ENCODE measurements at places on chromosomes 2 and 18.

- DNase-seq, result no peak
These were observed 281.5 kb downstream of the AFF3 start for GRCh38 chr2:99860720-99861375.

GRCh38 chr2:131039535-131039907, 53.7 kb downstream of the FAM168B start:
- DNase-seq, result no peak

GRCh38 chr2:11023326-11024258, 111.9 kb downstream of the KCNF1 start:
- DNase-seq, result no peak

- DNase-seq, result no peak
These were observed 225.2 kb upstream of the SPOPL start for GRCh38 chr2:138276339-138276738.

DNA sequence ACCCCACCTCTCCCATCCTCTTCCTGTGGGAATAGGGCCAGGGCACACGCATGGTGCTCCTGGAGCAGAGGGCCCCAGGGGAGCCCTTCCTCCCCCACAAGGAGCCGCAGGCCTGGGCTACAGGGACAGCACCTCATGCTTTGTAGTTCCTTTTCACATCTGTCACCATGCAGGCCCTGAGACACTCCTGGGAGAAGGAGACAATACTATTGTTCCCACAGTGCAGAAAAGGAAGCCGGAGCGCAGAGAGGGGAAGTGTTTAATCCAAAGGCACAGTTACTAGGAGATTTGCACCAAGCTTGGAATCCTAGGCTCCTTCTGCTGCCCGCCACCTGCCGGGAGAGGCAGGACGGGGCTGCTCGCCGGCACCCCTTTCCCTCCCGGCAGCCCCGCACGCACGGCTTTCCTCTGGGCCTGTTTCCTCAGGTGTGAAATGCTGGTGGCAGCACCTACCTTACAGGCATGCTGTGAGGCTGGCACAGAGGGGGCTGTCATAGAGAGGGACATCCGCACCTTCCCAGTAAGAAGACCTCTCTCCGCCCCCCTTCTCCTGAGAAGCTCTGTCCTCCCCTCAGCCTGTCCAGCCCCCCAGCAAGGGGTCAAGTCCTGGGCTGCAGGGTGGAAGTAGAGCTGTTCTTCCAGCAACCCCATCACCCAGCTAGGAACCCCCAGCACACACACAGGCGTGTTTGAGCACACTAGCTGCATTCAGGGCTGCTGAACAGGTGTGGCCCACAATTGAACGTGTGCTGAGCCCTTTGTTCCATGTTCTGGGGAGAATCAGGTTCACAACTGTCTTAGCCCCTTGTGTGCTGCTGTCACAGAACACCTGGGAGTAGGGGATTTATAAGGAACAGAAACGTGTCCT, 62.6 kb downstream of the SMAD7 start:
- DNase-seq, result no peak

- no peak for DNase-seq
These were observed 36.5 kb downstream of the POLR1A start for GRCh38 chr2:86069091-86069685.

GRCh38 chr2:234352270-234352669, 144.6 kb downstream of the ARL4C start:
- DNase-seq, result no peak

- no peak for DNase-seq
These were observed 148.6 kb downstream of the COPS8 start for GRCh38 chr2:237234268-237234667.

GRCh38 chr2:16578081-16578480, 87.6 kb downstream of the CYRIA start:
- DNase-seq, result no peak

- DNase-seq, result peak; percentile 7
These were observed 13.2 kb downstream of the SERPINE2 start for GRCh38 chr2:224025874-224026273.

DNA sequence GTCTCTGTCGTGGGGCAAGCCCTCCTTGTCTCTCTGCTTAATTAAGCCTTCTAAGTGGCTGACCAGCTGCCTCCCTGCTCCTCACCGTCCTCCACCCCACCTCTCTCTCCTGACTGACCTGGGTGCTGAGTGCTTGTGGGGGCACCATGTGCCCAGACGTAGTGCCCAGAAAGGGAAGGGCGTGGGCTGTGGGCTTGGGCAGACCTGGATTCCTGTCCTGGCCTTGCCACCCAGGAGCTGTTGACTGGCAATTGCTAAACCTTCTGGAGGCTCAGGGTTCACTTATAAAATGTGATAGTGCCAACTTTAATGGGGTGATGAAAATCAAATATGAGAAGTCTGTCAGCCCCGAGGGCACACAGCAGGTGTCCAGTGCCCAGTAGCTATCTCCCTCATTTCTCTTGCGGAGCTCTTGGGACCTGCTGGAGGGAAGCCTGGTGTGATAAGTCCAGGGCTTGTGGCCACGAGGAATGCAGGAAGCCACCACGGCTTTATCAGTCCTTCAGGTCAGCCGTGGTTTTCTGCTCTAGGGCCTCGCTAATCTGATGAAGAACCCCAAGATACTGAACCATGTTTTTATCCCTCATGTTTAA, 22.0 kb upstream of the INHBB start:
- no peak for DNase-seq

- DNase-seq, result no peak
These were observed 183.4 kb upstream of the CDH7 start for GRCh38 chr18:65567372-65567771.

DNA sequence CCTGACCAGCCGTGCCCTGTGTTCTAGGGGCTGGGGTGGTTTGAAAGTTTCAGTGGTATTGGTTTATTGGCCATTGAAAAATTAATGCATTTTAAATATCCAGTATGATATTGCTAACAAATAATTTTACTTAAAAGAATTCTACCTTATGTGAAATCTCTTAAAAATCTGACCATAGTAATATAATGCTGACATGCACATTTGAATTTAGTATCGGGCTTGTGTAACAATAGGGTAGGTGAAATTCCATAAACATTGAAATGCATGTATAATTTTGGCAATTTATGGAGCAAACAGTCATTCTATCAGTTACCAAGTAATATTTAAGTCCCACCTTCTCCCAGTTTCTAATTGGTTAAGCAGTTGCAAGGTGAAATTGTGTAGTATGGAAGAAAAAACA, 170.5 kb downstream of the DCDC2C start:
- no peak for DNase-seq

- no peak for DNase-seq
These were observed 237.7 kb downstream of the IRS1 start for GRCh38 chr2:226561962-226562361.

DNA sequence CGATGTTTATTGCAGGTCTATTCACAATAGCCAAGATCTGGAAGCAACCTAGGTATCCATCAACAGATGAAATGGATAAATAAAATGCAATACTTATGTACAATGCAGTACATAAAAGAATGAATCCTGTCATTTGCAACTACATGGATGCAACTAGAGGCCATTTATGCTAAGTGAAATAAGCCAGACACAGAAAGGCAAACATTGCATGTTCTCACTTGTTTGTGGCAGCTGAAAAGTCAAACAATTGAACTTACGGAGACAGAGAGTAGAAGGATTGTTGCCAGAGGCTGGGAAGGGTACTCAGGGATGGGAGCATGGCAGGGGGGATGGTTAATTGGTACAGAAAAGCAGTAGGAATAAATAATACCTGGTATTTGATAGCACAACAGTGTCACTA, 563.9 kb downstream of the TMX3 start:
- no peak for DNase-seq

GRCh38 chr18:21769206-21769605, 28.6 kb downstream of the MIB1 start:
- no peak for DNase-seq

DNA sequence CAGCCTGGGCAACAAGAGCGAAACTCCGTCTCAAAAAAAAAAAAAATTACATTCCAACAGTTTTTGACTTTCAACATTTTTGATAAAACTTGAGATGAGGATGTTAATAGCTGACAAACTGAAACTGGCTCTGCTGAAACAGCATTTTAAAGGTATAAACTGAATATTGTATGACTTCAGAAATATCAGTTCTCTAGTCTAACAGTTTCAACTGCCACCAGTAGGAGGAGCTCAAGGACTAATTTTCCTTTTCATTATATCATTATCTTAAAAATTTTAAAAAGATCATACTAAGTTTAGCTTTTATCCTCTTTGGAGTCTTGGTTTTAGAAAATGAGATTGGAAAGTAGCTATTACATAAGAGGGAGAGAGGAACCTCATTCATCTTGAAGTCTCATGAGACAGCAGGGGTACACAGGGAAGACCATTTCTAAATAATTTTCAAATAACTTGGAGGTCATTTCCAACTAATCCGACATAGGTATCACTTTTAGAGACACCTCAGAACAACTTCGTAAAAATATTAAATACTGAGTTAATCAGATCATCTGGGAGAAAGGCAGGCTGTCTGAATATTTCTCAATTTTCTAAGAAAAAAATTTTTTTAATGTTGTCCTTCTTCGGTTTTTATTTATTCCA, 37.6 kb upstream of the MCM6 start:
- peak; percentile 6 for DNase-seq

- no peak for DNase-seq
These were observed 770.7 kb upstream of the ID2 start for GRCh38 chr2:7911196-7911595.

- no peak for DNase-seq
These were observed 76.1 kb upstream of the ETAA1 start for GRCh38 chr2:67320861-67321587.

- DNase-seq, result no peak
These were observed 24.8 kb downstream of the GALM start for GRCh38 chr2:38690499-38691420.

DNA sequence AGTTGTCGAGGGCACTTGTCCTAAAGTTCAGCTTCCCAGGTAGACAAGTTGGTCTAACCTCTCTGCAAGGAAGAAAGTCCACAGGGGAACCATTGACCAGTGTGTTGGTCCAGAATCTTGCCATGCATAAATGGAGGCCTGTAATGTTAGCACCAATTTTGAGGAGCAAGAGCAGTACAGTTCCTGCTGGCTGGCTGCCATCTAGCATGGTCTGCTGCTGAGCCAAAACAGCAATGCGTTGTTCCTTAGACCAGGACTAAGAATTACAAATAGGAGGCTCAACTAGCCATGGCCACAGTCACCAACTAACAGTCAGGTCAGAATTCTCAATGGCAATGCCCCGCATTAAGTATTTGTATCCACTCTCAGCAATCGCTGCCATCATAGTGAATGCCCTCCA, 72.8 kb upstream of the WIPF1 start:
- no peak for DNase-seq

GRCh38 chr18:36530676-36531405, 233.3 kb downstream of the FHOD3 start:
- no peak for DNase-seq

- no peak for DNase-seq
These were observed 22.6 kb upstream of the FAM117B start for GRCh38 chr2:202612145-202612544.

GRCh38 chr2:188204824-188205223, 86.8 kb upstream of the GULP1 start:
- DNase-seq, result no peak

DNA sequence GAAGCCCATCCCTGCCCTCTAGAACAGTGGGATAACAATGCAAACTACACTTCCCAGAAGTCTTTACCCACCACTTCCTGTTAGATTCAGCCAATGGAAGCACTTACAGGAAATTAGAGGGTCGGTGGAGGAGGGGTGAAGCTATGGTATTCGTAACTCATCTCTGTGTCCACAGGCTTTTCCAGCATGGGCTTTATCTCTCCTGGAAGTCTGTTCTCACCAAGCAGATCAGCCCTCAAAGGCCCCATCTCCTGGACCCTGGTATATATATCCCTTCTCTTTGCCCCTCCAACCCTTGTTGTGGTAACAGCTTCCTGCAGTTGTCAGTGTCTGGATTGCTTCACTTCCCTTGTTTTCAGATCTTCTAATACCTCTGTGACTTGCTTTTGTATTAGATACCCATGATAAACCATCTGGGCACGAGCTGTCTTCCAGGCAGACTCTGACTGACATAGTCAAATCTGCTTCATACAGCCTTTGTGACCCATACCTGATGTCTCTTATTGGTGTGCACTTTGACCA, 475.0 kb upstream of the POU3F3 start:
- DNase-seq, result peak; percentile 72

DNA sequence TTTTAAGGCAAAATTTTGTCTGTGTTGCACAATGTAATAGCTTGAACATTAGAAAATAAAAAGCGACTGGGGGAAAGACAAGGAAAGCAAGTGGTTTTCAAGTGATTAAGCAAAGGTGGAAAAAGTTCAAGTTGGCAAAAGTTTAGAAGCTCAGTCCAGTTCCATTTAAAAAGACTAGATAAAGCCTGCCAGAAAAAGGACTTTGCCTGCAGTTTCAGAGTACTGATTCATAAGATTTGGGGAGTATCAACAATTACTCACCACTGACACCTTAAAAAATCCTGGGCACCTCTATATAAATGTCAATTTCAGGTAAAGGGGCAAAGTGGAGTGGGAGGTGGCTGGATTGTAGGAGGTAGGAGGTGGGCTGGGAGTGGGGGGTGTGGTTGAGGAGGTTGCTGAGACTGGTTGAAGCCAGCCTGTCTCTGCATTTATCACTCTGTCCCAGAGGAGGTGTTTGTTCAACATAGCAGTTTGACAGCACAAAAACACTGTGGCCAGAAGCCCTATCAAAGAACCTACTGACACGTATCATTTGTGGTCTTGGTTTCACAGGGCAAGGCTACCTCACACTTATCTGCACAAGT, 14.6 kb downstream of the ZEB2 start:
- no peak for DNase-seq

GRCh38 chr18:27411013-27411412, 225.9 kb upstream of the CHST9 start:
- no peak for DNase-seq

DNA sequence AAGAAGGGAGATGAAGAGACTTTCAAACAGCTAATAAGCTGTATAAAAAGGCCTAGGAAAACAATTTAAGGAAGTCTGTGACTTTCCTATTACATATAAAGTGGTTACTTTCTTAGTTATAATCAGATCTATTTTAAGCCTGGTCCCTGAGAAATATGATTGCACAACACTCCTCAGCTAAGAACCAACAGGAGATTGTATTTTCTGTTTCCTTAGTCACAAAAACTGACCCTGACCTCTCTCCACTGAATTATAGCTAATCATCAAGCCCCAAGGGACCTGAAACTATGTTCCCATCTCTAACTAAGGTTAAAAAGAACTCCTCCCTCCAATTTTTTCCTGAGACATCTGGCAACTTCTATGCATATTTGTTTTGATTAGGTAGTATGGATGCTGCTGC, 106.9 kb downstream of the ROCK1 start:
- no peak for DNase-seq

Data from stimulated activated naive CD4-positive, alpha-beta T cell (primary cell).